NCI-H2171 (cell line): ENCODE measurements at places on chromosomes 12 and 14.

- DNase-seq: no peak
Observed at GRCh38 chr12:29673346-29673745, 110.4 kb downstream of the TMTC1 start.

DNA sequence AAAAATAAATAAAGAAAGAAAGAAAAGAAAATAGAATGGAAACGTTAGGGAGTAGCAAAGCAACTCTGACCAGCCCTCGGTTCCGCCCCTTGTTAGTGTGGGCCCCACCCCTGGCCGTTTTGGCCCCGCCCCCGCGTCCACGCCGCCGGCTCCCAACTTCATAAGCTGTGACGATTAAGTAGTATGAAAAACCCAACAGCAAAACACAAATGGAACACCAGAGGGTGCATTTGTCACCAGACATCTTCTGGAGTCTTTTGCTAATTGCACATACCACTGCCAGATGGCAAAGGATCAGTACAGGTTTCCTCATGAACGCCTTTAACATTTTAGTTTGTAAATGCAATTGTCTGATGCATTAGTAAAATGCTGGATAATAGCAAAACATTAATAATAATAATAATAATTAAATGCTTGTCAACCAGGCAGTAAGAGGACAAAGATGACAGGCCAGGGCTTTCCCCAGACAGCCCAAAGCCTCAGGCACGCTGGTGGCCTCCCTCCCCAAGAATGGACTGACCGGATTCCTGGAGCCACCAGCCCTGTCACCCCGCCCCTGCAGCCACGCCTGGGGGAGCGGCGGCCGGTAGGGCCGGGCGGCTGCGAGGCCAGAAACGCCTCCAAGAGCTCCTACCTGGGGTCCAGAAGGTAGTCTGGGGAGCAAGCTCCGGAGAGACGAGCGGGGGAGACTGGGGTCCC, 23.6 kb downstream of the HSP90AA1 start:
- DNase-seq: peak; percentile 88

DNA sequence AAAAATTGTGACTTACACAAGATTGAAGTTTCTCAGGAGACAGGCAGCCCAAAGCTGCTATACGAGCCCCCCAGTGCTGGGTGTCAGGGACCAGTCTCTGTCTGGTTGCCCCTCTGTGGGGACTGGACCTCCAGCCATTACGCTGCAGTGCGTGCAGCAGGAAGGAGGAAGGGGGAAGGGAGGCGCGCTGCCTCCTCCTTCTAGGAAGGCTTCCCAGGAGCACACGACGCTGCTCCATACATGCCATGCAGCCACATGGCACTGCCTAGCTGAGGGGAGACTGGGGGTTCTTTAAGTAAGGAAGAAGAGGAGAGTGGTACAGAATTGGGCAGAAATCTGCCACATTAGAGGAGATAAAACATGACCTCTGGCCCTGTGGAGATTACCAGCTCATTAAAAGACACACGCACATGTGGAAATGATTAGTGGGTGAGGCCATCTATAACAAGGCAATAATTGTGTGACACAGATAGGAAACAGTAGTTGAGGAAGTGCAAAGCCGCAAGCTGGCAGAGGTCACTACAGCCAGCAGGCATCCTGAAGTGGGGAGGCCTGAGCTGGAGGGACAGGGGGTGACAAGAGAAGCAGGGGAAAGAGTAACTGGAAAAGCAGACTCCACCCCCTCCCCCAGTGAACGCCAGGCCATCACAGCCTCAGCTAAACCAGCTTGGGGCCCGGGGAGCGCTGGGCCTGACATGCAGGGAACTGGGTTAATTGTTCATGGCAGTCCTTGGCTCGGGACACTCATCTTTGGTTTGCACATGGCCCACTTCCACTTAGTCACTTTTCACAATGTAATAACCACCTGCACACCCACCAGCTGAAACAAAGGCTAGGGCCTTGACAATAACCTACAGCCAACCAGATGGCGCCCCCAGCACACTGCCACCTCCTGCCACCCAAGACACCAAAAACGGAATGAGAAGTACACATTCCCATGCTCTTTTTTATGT, 39.6 kb downstream of the CCDC88C start:
- DNase-seq: no peak

DNA sequence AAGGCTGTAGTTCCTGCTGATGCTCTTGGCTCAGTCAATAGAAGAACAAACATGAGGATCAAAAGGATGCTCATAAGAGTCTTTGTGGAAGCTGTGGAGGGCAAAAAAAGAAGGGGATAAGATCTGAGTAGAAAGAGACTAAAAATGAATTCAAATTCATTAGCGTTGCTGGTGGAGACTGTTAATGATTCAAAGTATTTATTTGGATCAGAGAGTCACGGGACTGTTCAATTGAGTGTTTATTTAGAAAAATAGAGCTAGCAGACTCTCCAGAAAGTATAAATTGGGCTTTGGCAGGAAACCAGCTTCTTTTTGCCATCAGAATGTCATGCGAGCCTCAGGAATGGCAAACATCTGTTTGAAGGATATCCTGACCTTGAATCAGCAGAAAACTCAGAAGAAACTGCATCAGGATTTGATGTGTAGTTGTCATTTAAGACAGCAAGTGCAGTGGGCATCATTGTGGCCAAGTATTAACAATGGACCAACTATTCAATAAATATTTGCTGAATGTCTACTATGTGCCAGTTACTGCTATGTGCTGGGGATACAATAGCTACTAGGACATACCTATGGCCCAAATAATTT, 126.4 kb downstream of the TBC1D30 start:
- peak; percentile 14 for DNase-seq

DNA sequence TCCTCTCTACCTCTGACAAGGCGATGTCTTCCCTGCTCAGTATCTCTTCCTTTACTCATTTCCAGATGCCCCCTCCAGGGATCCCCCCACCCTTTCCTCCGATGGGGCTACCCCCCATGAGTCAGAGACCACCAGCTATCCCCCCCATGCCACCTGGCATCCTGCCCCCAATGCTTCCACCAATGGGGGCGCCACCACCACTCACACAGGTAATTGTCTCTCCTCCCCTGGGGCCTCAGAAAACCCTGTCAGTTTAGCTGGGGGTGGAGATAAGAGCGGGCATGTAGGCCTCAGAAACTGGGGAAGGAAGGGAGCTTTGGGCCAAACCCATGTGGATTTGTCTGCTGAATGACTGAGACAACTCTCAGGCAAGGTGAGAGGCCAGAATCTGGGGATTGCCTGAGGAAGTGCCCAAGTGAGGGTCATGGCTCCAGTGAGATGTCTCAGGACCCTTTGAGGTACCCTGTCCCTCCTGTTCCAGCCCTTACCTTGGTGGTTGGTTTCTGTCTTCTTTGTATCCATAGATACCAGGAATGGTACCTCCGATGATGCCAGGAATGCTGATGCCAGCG, 8.1 kb downstream of the PRPF40B start:
- DNase-seq: no peak

- no peak for DNase-seq
Observed at GRCh38 chr12:8011331-8011730, 21.2 kb upstream of the FOXJ2 start.

GRCh38 chr12:75603475-75603874, 92.1 kb upstream of the KRR1 start:
- DNase-seq: no peak
